ENCODE measurements at places on chromosomes 3 and 15.

DNA sequence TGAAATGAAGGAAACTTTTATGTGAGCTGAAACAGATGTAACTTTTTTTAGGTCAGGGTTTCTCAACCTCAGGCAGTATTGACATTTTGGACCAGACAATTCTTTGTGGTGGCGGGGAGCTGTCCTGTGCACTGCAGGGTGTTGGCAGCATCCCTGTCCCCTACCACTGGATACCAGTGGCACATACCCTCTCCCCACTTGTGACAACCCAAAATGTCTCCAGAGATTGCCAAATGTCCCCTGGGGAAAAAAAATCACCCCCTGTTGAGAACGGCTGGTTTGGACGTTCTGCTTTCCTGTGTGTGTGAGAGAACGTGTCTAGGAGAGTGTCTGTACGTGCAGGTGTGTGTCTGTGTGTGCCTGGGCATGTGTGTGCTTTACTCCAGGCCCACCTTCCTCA, 30.7 kb upstream of the GRIP2 start:
- DNase-seq, result no peak

GRCh38 chr3:185069037-185070030, 83.5 kb downstream of the C3orf70 start:
- peak; percentile 51 for DNase-seq

DNA sequence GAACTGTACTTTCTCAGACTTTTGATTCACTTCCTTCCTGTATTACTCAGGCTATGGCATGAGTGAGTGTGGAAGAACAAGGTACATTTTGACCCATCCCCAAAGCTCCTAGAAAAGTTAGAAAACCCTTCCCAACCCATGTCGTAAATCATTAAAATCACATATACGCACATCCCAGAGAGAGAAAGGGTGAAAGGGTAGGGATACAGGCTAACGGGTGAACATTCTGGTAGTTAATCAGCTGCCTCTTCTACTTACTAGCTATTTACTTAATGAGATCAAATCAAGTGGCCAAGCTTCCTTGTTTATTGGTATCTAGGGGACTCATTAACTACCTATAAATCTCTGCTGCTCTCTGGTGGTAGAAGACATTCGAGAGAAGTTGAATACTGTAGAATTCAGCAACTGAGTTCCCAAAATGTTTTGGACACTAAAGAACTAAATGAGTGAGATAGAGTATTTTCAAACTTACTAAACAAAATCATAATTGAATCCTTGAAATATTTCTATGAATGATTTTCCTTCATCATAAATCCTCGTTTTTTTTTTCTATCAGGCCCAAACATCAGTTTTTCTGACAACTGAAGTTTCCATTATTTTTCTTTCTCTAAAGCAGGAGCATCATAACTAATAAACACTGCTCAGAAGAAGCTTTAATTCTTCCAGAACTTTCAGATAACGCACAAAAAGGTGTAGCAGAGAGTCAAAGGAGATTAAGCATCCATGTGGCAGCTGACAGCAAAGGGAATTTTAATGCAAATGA, 124.2 kb downstream of the IMPG2 start:
- DNase-seq, result peak; percentile 10

DNA sequence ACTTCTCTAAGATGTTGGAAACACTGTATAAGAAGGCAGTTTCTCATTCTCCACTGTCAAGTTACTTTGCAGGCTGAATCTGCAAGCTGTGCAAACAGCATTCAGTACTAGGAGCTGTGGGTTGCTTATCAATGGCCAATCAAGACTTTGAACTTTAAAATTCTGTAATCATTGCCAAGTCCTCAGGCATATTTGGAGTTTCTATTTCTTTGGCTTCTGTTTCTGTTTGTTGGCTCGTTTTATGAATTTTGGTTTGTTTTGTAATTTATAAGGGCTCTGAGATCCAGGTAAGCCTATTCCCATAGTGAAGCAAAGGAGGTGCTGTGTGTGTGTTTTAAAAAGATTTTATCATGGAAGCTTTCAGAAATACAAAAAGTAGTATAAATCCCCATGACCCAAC, 32.1 kb downstream of the TLNRD1 start:
- no peak for DNase-seq

DNA sequence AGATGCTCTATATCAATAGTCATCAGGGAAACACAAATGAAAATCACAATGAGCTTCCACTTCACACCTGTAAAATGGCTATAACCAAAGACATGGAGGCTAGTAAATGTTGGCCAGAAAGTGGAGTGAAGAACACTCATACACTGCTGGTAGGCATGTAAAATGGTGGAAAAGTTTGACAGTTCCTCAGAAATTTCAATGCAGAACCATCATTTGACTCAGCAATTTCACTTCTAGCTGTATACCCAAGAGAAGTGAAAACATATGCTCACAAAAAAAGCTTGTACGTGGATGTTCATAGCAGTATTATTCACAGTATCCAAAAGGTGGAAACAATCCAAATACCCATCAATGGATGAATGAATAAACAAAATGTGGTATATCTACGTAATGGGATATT, 19.2 kb upstream of the TOP2B start:
- no peak for DNase-seq

- no peak for DNase-seq
Measured at GRCh38 chr3:43908456-43908855, 217.7 kb downstream of the ABHD5 start.

- DNase-seq, result no peak
Measured at GRCh38 chr3:183161552-183162336, 790 bp downstream of the LAMP3 start.

GRCh38 chr15:82045179-82045891, 483 bp downstream of the MEX3B start:
- peak; percentile 45 for DNase-seq

DNA sequence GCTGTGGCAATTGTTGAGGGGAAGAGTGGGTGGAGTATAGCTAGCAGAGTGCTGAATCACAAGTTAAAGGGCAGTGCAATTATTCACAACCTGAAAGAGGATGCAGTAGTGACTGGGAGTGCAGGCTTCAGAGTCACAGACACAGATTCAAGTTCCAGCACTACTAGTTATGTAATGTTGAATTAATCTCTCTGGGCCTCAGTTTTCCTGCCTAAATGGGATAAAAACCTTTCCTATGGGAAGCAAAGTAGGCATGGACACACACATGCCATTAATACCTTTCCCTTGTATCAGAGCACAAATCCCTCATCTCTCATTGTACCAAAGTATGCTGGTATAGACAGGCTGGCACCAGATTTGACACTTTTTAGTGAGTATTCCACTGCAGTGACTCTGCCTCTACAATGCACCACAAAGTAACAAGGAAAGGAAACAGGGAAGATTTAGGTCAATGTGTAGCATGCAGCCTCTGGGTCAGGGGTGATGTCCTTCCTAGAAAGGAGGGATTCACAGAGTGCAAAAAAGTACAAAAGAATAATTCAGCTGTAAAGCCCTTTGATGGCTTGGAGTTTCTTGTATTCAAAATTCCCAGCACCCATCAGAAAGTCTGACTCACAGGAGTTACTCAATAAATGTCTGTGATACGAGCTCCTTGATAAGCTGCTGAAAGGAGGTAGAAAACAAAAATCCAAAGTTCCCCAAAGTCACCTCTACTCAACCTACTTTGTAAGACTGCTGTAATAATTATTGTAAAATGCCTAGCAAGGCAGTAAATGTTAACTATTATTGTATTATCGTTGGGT, 507.5 kb upstream of the TGFBR2 start:
- no peak for DNase-seq

DNA sequence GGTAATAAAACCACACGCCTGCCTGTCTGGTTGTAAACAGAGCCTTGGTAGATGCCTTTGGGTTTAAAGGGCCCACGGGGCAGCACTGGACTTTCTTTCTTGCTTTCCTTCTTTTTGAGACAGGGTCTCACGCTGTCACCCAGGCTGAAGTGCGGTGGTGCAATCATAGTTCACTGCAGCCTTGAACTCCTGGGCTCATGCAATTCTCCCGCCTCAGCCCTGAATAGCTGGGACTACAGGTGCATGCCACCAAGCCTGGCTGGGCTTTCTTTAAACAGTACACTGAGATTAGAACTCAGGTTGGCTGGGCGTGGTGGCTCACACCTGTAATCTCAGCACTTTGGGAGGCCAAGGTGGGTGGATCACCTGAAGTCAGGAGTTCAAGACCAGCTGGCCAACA, 42.2 kb downstream of the POC1A start:
- no peak for DNase-seq

- peak; percentile 92 for DNase-seq
Measured at GRCh38 chr3:171459942-171460724, at the start of gene TNIK. Gene TNIK (minus strand): TSS chr3:171460405. CDS start chr3:171460063, 342 bp downstream.

- DNase-seq, result no peak
Measured at GRCh38 chr3:148938936-148939335, 52.4 kb upstream of the GYG1 start.

DNA sequence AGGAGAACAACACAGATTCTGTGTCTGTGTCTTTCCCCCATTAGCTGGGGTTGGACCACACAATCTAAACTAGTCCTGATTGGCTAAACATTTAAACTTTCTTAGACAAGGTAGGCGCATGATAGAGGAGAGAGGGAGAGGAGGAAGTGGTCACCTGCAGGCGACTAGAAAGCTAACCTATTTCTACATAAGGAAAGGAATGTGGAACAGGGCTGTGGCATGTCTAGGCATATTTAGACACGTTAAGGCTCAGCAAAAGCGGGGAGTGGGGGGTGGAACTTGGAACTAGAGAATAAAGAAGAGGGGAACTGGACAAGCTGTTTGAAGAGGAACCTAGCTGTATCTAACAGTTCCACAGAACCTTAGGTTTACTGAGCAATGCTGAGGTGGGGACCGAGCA, 12.8 kb downstream of the LRRC28 start:
- DNase-seq, result no peak

DNA sequence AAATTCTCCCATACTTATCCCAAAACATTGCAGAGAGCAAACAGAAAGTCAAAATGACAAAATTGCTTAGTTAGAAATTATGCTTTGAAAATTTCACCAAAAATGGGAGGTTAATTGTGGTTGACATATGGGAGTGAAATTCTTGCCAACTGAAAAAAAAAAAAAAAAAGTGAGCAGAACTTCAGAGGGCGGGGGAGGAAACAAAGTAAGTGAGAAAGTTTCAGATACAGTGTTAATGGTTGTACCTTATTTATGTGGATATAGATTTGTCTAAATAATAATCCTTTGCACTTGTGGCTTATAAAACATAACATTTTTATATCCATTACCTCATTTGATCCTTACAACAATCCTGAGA, 91.5 kb upstream of the RAP2B start:
- no peak for DNase-seq

- DNase-seq, result no peak
Measured at GRCh38 chr3:190646996-190647395, 133.1 kb downstream of the IL1RAP start.

DNA sequence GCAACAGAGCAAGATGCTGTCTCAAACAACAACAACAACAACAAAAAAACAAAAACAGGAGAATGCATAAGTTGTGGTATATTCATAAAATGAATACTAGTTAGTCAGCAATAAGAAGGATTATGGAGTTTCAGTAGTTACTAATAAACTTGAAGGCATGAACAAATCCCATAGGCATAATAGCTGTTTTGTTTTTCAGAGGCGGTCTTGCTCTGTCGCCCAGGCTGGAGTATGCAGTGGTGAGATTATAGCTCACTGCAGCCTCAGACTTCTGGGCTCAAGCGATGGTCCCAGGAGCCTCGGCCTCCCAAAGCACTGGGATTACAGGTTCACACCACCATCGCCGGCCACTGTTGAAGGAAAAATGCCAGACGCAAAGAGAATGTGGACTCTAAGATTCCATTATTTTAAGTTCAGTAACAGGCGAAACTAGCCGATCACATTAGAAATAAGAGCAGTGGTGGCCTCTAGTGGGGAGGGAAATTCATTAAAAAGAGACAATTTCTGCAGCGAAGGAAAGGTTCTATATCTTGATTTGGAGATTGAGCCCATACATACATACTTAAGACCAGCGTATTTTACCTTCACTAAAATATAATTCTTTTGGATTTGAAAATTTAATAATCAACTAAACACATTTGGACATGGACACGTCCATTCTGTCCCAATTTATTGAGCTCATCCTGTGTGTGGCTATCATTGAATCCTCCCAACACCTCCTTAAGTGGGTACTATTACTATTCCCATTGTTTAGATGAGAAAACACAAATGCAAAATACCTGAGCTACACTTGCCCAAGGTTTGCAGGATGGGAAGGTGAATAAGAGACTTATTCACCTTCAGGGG, 27.4 kb upstream of the HDAC11 start:
- DNase-seq, result peak; percentile 59

GRCh38 chr3:177237206-177237605, 39.9 kb upstream of the TBL1XR1 start:
- no peak for DNase-seq

- DNase-seq, result no peak
Measured at GRCh38 chr3:177468331-177468730, 271.0 kb upstream of the TBL1XR1 start.

- no peak for DNase-seq
Measured at GRCh38 chr3:106860182-106860581, 517.1 kb upstream of the CCDC54 start.

- DNase-seq, result peak; percentile 48
Measured at GRCh38 chr3:38084334-38085310, 45.6 kb downstream of the DLEC1 start.

DNA sequence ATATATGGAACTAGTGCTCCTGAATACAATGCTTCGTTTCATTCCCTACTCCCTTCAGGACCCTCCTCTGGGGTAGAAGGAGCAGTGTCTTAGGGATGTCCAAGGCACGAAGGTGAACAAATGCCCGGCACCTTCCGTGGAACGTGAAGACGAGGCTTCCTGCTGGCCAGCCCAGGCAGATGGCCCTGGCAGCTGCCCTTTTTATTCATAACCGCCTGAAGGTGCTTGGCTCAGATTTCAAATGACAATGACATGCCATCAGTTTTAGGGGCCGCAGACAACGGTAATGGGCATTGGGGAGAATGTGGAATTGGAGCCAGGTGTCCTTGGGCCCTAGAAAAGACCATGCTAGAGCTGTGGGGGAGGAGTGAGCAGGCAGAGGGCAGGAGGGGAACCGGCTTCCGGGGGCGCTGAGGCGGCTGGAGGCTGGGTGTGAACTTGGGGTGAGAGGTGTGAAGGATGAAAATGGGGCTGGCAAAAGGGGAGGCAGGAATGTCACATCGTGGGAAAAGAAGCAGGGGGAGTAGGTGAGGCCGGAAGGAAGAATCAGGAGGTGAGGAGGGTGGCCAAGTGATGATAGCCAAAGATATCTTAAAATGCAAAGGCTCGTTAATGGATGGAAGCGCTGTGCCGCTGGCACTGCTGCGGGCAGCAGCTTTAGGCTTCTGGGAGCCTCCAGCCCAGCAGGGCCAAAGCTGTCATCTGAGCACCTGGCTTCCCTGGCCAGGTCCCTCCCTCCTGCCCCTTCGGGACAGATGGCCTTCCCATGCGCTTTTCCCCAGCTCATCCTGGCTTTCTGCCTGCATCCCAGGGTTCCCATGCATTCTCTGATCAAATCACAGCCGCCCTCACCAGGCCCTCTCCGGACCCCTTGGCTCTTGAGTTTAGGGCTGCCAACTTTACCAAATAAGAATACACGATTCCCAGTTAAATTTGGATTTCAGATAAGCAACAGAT, 93.7 kb downstream of the TMEM266 start:
- no peak for DNase-seq

- no peak for DNase-seq
Measured at GRCh38 chr3:121232309-121233225, 313.2 kb downstream of the POLQ start.

GRCh38 chr3:127395663-127396355, 108.0 kb upstream of the PRR20G start:
- no peak for DNase-seq

All from SK-N-SH (cell line).